ENCODE measurements at places on chromosomes 7 and 10. TPM values are rescaled to one million over a fixed set of nuclear protein-coding genes. Genes with fewer than 3 reads are reported as not detected.

RELN gene
- not detected for total RNA-seq

AHR gene
- total RNA-seq = 7.8 TPM

ITPRID1 gene
- total RNA-seq = not detected

GJD4 gene
- total RNA-seq = not detected

PCLO gene
- 1.2 TPM for total RNA-seq

DDC gene
- 0.96 TPM for total RNA-seq

CYP3A4 gene
- not detected for total RNA-seq

NME8 gene
- total RNA-seq = not detected

DGKI gene
- total RNA-seq = 0.86 TPM

DBNL gene
- total RNA-seq = 70.2 TPM

ZNF736 gene
- total RNA-seq = not detected

CRHR2 gene
- not detected for total RNA-seq

CFAP43 gene
- total RNA-seq = 0.13 TPM

ACSL5 gene
- total RNA-seq = 0.32 TPM

OPALIN gene
- not detected for total RNA-seq

CLRN3 gene
- total RNA-seq = not detected

SSC4D gene
- 1.4 TPM for total RNA-seq

ATOH7 gene
- 0.26 TPM for total RNA-seq
